Stimulated activated CD8-positive, alpha-beta memory T cell treated with anti-CD3 and anti-CD28 coated beads, Interleukin-4, amount 100 ng/mL, for 1 hour (primary cell): ENCODE measurements at places on chromosomes 1 and 21.

DNA sequence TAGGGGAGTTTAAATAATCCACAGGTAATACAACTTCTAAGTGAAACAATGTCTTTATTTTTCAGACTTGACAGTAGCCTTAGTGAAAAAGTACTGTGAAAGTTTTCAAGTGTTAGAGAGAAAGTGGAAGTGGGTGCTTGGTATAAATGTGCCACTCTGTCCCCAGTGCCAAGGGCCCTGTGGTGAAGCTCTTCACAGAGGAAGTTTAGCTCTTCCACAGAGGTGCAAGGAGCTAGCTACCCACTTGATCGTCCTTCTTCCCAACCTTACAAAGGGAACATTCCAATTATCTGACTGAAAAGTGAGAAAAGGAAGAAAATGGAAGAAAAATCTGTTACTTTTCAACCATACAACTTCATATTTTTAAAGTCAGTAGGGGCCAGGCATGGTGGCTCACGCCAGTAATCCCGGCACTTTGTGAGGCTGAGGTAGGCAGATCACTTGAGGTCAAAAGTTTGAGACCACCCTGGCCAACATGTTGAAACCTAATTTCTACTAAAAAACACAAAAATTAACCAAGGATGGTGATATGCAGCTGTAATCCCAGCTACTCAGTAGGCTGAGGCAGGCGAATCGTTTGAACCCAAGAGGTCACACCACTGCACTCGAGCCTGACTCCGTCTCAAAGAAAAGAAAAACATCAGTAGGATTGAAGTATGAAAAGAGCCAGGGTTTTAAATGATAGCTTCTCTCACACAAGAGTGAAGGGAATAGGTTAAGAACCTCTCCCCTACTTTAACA is 41.0 kb upstream of the PTPRC start:
- DNase-seq = no peak

- DNase-seq = no peak
These were observed 31.4 kb downstream of the PCNT start for GRCh38 chr21:46355161-46356004.

DNA sequence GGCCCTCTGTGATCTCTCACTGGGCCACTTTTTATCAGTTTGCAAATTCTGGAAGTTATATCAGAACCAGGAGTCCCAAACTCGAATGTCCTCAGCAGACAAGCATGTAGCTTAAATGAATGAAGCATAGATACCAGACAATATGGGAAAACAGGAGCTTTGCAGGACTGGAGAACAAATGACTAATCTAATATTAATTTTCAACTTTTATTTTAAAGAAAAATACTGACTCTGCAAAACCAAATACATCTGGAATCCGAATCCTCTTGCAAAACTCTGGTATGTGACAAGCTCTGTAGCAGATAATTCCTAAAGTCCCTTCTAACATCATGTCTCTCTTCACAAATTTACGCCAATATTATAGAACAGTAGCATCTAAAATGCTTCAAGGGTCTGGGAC is 427.4 kb downstream of the TTLL7 start:
- no peak for DNase-seq

DNA sequence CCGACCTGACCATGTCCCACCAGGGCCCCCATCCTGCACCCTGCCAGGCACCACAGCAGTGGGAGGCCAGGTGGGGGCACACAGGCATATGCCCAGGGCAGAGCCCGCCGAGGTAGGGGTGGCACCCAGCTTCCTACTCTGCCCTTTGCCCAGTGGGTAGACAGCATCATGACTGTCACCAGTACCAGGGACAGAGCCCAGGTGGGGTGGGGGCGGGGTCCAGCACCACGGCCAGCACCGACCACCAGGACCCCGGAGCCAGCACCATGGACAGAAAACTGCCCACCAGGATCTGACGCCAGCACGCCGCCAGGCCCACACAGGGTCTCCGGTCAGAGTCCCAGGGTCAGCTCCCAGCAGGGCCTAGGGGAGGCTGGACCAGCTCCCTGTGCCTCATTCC is 3.8 kb downstream of the TAS1R3 start:
- DNase-seq = no peak

GRCh38 chr1:209884665-209885117 is 53.3 kb upstream of the SYT14 start:
- no peak for DNase-seq

GRCh38 chr1:234720709-234721441 is 110.9 kb upstream of the IRF2BP2 start:
- no peak for DNase-seq

DNA sequence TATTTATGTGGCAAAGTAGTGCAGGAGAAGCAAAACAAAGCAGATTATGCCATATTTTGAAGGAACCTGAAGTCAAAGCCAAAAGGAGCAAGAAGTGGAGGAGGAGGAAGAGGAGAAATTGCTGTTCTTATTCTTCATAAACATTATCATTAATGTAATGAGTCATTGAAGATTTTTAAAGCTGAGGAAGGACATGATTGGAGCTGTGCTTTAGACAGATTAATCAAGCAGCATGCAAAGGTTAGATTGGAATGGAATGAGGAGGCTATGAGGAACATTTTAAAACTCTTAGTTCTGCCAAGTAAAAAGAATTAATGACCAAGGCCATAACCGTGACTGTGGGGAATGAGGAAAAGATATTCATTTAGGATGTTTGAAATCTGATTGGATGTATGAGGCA is 33.0 kb upstream of the HSD17B7 start:
- no peak for DNase-seq

GRCh38 chr1:63645317-63645716 is 52.1 kb downstream of the PGM1 start:
- DNase-seq = no peak

GRCh38 chr1:229225331-229225782 is 45.6 kb upstream of the RAB4A start:
- no peak for DNase-seq

GRCh38 chr1:77825131-77825709 is 45.8 kb downstream of the MIGA1 start:
- no peak for DNase-seq

DNA sequence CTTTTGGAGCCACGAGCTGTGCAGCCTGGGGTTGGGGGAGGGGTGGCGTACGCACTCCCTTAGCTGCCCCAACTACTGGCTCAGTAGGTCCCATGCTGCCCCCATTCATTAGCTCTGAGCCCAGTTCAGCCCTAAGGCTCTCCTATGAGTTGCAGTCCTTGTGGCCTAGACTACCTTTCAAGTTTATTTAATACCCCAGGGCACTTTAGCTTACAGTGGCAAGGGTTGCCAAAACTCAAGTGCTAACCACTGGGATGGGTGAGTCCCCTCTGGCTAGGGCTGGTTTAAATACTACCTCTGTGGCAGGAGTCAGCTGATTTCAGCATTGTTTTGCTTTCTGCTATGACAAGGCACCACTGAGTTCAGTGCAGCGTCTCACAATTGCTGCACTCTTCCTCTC is 118.2 kb downstream of the ODF2L start:
- DNase-seq = no peak

DNA sequence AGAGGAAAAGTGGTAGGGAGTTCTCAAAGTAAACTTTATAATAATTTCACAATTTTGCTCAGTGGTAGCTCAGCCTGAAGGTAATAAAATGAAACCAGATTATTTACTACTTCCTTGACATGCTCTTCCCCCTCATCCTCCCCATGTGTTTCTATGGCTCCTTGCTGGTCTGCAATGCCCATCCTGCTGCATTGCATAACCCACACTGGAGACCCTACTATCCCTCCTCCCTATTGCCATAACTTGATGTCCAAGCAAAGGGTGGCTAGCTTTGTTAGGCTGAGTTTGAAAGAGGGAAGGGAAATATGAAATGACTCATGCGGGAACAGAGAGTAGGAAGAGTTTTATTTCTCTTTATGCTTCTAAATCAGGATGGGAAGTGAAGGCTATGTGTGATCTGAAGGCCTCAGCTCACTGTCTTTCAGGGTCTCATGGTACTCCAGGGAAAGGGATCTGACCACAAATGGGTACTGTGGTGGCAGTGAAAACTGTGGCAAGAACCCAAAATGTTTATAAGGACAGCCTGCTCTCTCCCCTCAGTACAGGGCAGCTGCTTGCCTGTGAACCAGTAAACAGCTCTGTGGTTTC is 36.4 kb upstream of the HSD17B7 start:
- DNase-seq = no peak

- no peak for DNase-seq
These were observed 240.3 kb upstream of the RAB4A start for GRCh38 chr1:229030630-229031029.

DNA sequence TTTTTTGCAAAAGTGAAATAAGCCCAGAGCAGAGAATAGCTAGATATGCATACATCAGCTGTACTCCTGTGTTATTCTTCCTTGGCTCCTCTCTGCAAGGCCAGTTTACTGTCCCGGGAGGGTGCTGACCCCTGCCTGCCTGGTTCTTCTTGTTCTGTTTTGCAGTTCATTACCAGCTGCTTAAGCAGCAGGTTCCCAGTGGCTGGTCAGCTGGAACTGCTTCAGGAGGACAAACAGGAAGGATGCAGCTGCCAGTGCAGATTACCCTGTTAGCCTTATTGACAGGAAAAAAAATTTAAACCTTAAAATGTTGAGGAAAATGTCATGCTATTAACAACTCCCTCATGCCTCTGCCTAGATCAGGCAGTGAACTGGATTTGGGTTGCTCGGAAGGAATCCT is 16.0 kb upstream of the LRIG2 start:
- no peak for DNase-seq

DNA sequence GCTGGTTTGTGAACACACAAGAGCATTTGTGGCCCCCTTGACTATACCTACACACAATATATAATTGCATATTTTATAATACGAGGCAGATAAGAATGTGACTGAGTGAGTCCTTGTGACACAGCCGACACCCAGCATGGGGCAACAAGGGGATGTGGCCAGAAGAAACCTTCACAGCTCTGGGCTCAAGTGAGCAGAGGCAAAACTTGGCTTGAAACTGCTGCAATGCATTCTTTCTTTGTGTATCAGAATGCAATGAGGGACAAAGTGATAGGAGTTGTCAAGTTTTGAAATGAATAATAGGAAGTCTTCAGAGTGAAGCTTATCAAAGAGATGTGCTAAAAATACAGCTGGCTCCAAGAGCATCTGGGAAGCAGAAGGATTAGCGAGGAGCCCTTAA is 124.0 kb upstream of the C8B start:
- no peak for DNase-seq

DNA sequence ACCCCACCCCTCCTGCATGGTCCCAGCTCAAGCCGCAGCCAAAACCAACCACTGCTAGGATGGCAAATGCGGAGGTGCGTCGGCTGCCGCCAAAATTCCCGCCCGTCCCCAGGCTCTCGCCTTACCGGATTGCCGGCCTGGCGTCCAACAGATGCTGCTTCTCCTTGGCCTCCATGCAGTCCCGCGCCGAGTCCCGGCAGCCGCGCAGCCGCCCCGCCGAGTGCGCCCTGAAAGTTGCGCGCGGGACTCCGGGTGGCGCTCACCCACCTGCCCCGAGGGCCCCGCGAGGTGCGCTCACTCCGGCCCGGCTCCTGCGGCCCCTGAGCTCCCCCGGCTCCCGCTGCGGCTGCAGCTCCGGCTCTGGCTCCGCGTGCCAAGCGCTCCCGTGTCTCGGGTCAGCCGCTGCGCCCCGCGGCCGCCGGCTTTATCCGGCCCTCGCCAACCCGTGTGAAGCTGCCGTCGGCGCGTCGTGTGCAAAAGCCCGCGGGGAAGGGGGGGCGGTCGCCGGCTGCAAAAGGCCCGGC is at the start of gene SLC30A2:
SLC30A2 (minus strand) TSS at position 397 of the 524 bp plus-strand sequence; CDS start at position 175, 222 bp downstream.
- no peak for DNase-seq

GRCh38 chr1:193769651-193770050 is 583.2 kb upstream of the B3GALT2 start:
- no peak for DNase-seq

- no peak for DNase-seq
These were observed 35.7 kb downstream of the NCF2 start for GRCh38 chr1:183554577-183554976.

- no peak for DNase-seq
These were observed 7.7 kb downstream of the ENSA start for GRCh38 chr1:150621497-150622302.

DNA sequence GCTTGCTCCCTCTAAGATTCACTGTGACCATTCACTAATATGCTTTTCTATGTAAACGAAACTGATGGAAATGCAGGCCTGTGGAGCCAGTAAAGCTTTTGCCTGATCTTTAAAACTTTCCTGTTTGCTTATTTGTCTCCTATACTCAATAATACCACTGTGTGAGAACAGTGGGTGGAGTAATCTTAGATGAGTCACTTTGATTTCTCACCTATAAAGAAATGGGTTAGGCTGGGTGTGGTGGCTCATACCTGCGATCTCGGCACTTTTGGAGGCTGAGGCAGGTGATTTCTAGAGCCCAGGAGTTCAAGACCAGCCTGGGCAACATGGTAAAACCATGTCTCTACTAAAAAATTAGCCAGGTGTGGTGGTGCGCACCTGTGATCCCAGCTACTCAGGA is 70.8 kb downstream of the RWDD3 start:
- DNase-seq = no peak

DNA sequence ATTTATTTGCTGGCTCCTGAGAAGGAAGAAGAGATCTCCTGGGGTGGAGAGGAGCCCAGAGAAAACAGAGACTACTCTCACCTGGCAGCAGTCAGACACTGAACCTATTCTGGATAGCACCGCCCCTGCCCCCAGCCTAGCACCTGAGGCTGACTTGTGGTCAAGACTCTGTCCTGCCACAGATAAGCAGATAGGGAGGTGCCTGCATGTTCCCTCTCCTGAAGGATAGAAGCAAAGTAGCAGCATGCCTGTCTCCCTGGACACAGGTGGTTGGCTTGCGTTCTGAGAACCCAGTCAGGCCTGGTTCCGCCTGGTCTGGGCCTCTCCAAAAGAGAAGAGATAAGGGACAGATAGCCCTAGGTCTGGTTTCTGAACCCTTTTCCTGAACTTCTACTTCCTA is 1.3 kb upstream of the EFNA3 start:
- DNase-seq = no peak

DNA sequence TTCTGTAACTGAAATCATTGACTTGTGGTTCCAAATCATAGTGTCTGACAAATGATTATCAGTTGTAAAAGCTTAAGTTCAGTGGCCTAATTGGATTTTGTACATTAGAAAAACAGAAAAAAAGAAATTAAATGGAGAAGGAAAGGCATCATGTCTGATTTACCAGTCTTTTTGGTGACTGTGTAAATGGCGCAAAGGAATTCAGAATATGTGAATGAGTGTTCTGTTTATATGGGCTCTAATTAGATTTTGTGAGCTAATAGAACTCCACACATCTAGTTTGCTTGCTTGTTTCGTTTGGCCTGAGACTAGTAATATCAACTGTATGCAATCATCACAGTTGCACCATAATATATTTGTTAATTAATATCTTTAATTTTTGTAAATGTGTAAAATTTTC is 151.7 kb downstream of the PLA2G4A start:
- DNase-seq = no peak

GRCh38 chr1:22043198-22043769 is 9.2 kb upstream of the CDC42 start:
- no peak for DNase-seq
